Daoy (cell line): ENCODE measurements at places on chromosomes 11 and 22. TPM values are rescaled to one million over a fixed set of nuclear protein-coding genes. Genes with fewer than 3 reads are reported as not detected.
A peak's percentile ranks its signal among the peaks of the same experiment; 100 is the strongest.

Gene SAC3D1
- 10.8 and 17.0 TPM in 2 replicates for total RNA-seq

Gene POU2F3
- not detected in 2 replicates for total RNA-seq

GRCh38 chr11:118343981-118344515, at the start of gene CD3G:
TSS of gene CD3G (plus strand) at chr11:118344344. CDS start at chr11:118344424, 80 bp downstream.
- no peak for DNase-seq

DNA sequence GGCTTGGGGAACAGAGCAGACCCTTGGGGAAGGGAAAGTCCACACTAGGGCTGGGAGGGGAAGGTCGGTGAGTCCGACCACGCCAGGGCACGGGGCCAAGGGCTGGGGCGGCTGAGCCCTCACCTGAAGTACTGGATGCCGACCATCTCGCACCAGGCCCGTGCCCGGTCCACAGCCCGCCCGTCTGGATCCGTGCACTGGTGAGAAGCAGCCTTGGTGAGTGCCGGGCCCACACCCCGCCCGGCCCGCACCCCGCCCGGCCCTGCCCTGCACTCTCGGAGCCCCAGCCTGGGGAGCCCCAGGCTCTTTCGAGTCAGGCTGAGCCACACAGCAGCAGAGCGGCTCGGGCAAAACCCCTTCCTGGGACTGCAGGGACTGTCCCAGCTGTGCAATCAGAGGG, 1.9 kb upstream of the BAIAP2L2 start:
- DNase-seq = no peak

Gene MMP12
- total RNA-seq = 0.24 and 1.3 TPM in 2 replicates

Gene IGSF9B
- 1.0 and 1.3 TPM in 2 replicates for total RNA-seq

DNA sequence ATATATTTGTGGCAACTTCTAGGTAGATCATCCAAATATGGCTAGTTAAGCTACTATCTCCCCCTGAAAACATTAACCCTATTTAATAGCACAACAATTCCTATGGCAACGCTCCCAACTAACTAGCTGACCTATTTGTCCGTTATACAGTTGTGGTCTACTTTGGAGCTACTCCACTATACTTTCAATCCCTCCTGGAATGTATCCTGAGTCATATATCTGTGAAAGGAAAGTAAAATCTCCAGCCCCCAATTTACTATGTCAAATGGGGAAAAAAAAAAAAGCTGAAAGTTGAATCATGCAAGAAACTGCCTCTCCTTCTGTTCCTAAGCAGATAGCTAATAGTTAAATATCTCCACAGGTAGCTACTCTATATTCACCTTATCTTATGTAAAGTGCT, 128.5 kb downstream of the CD44 start:
- peak; percentile 68 for DNase-seq

GRCh38 chr11:128724891-128725611, 31.2 kb downstream of the FLI1 start:
- no peak for DNase-seq

GRCh38 chr11:17631702-17632365, 84.8 kb downstream of the OTOG start:
- no peak for DNase-seq

GRCh38 chr11:120608760-120609211, 97.2 kb downstream of the GRIK4 start:
- no peak for DNase-seq

DNA sequence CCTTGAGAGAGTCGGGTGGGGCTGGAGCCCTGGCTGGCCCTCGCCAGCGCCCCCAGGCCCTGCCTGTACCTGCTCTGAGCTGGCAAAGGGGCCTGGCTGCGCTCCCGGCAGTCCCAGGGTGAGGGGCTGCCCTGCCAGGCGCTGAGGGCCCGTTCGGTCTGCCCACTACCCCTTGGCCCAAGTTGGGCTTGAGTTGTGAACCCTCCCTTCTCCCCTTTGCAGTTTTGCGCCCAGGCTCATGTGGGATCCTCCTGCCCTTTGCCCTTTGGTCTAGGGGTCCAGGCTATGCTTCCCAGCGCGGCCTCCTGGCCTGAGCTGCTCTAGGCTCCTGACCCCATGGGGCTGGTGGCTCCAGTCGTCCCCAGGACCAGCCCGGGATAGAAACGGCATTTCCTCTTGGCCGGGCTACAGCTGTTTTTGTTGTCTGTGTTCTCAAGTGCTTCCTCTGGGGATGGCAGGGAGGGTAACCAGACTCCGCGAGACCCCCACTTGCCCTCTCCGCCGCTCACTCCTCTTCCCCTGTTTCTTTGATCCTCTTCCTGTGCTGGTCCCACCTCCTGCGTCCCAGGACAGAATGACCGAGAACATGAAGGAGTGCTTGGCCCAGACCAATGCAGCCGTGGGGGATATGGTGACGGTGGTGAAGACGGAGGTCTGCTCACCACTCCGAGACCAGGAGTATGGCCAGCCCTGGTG, 34.9 kb downstream of the PRDM11 start:
- DNase-seq = no peak

Gene CARD10
- total RNA-seq = 24.0 and 25.9 TPM in 2 replicates

Gene KCNJ11
- not detected in 2 replicates for total RNA-seq

Gene SEC14L6
- 0.03 and 0.06 TPM in 2 replicates for total RNA-seq

DNA sequence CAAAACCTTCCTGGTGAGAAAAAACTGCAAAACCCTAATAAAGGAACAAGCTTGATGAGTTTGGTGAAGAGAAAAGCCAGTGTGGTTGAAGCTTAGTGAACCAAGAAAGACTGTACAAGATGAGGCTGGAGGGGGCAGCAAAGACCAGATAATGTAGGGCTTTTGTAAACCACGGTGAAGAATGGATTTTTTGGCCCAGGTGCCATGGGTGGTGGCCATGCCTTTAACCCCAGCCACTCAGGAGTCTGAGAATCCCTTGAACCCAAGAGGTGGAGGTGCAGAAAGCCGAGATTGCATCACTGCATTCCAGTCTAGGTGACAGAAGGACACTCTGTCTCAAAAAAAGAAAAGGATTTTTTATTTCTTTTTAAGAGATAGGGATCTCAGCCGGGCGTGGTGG, 5.0 kb upstream of the ZDHHC5 start:
- DNase-seq = no peak

Gene PARVA
- total RNA-seq = 20.2 and 26.8 TPM in 2 replicates

Gene B3GAT3
- 15.0 and 17.9 TPM in 2 replicates for total RNA-seq

DNA sequence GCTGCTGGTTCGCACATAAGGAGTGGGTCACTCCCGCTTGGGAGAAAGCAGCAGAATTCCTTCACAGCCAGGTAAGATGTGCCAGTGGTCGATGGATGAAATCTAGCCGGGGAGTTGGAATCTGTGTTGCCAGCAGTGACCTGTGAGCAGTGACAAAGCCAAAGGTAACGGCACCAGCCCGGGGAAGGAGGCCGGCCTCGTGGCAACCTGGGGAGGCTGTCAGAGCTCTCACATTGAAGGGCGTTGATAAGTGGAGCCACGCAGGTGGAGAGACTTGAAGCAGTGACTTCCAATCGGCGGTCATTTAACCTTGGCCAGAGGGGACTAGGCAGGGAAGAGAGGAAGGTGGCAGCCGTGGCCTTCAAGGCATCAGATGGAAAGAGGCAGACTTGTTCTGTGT, 58.8 kb downstream of the ARHGAP8 start:
- DNase-seq = no peak

Gene PITPNM1
- total RNA-seq = 24.6 and 32.1 TPM in 2 replicates

DNA sequence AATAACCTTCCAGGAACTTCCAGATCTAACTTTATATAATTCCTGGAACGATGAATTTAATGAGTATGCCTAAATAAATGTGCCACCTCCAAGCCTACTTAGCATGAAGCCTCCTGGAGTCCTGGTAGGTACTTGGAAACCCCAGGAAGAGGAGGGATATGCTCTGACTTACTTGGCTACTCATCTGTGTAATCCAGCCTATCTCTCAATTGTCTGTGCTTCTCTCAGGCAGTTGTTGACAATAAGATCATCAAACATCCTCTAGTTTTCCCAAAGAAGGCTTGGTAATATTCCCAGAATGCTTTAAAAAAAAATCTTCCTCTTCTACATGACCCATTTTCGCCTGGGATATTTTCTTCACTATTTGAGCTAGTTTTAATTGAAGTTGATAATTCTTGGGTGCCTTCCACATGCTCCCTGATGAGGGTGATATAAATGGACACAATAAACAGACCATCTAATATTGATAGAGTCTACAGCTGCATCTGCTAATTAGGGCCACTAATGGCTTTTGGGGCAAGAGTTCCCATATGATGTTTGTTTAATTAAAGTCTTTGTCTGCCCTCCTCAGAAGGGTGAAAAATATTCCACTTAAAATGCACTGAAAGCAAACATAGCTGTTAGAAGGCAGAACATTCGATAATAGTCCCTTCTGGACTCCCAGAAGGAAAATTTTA, 75.5 kb upstream of the RAB38 start:
- no peak for DNase-seq

- DNase-seq = no peak
Measured at GRCh38 chr11:26011474-26011873, 320.5 kb upstream of the ANO3 start.

DNA sequence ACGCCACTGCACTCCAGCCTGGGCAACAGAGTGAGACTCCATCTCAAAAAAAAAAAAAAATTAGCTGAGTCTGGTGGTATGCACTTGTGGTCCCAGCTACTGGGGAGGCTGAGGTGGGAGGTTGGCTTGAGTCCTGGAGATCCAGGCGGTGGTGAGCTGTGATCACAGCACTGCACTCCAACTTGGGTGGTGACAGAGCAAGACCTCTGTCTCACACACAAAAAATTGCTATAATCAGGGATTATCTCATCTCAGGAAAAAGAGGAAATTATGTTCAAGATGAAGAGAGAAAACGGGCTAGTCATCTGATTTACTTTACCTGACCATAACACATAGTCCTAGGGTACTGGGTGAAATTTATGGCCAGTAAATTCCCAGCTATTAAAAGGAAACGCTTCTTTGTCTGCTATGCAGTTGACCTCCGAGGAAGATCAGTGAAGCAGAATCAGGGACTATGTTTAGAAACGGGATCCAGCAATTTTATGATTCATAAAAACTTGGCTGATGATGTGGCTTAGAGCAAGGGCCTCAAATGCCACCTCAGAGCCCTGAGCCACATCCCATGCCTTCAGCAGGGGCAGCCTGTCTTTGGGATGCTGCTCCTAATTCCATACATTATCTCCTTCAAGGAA, 386.2 kb downstream of the NTM start:
- peak; percentile 42 for DNase-seq

DNA sequence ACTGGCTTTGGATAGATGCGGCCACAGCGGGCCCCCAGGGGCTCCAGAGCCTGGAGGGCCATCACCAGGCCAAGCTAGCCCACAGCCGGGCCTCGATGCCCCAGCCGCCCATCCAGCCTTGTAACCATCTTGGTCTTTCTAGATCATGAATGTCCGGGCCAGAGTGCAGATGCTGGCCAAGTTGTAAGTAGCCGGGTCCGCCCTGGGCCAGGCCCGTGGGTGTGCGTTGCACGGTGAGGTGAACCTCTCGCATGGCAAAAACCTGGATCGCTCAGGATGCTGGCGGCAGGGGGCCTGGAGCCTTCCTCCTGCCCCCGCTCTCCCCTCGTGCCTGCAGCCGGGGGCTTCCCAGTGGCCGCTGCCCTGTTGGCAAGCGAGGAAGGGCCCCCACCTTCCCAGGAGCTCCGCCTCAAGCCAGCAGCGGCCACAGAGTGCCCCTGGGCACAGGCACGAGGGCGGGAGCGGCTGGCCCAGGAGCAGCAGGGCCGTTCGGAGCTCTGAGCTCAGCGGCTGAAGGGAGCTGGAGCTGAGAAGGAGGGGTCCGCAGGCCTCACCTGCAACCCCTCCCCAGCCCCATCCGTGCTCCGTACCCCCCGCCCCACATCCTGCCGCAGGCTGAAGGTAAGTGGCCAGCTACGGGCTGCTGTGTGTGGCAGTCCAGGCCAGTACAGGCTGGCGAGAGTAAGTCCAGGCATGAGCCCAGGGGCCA, 10.9 kb upstream of the MRPL23 start:
- no peak for DNase-seq

DNA sequence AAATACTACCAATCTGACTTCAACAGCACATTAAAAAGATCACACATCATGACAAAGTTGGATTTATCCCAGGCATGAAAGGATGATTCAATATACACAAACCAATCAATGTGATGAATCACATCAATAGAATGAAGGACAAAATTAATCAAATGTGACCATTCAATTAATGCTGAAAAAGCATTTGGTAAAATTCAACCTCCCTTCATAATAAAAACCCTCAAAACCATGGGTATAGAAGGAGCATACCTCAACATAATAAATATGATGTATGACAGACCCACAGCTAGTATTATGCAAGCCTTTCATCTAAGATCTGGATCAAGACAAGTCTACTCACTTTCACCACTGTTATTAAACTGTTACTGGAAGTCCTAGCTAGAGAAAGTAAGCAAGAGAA, 921.7 kb upstream of the RAG2 start:
- DNase-seq = no peak

Gene OR51B5
- 0.11 TPM in 1 of 2 replicates, not detected in the other for total RNA-seq

Gene GPR83
- total RNA-seq = not detected in 2 replicates

Gene ESAM
- 0.15 and 0.34 TPM in 2 replicates for total RNA-seq

DNA sequence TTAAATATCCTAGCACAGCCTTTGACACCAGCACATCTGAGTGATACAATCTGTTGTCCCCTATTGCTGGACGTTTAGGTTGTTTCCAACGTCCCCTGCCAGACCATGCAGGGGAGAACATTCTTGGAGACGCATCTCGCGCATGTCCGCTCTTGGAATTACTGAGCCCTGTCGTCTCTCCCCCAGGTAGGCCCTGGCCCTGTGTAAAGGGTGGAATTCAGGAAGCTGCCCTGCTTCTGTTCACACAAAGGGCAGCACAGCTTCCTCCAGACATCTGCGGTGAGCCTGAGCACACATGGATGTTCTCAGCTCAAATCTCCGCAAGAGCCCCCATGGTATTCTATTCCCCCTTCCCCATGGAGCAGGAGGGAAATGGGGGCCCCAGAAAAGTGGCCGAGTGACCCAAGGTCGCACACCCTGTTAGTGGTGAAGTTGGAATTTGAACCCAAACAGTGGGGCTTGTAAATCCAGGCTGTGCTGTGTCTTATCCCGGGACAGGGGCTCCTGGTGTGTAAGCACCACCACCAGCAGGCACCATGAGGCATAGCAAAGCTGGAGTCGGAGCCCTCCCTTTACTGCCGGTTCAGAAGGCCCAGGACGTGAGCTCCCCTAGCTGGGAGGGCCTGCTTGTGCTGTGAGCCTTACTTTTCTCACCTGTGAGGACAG, 5.0 kb upstream of the FGF19 start:
- no peak for DNase-seq

GRCh38 chr11:1233351-1234053, 10.6 kb downstream of the MUC5B start:
- DNase-seq = no peak

DNA sequence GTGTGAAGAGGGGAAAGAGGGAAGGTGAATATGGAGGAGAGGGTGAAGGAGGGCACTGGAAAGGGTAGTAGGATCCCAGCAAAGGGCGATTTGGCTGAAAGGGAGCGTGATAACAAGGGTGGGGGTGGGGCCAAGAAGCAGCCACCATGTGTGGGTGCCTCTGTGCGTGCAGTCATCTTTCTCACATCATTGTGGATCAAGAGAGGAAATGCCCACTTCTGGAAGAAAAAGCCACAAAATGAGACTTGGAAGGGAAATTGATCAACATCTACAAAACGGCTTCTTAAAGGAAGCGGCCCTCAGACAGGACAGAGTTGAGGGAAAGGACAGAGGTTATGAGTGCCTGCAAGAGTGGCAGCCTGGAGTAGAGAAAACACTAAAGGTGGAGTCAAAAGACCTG, 1.2 kb upstream of the CXCR5 start:
- DNase-seq = no peak

Gene ALKBH3
- total RNA-seq = 26.7 and 48.0 TPM in 2 replicates
